ENCODE measurements at places on chromosomes 2 and 18. TPM values are rescaled to one million over a fixed set of nuclear protein-coding genes. Genes with fewer than 3 reads are reported as not detected.

DNA sequence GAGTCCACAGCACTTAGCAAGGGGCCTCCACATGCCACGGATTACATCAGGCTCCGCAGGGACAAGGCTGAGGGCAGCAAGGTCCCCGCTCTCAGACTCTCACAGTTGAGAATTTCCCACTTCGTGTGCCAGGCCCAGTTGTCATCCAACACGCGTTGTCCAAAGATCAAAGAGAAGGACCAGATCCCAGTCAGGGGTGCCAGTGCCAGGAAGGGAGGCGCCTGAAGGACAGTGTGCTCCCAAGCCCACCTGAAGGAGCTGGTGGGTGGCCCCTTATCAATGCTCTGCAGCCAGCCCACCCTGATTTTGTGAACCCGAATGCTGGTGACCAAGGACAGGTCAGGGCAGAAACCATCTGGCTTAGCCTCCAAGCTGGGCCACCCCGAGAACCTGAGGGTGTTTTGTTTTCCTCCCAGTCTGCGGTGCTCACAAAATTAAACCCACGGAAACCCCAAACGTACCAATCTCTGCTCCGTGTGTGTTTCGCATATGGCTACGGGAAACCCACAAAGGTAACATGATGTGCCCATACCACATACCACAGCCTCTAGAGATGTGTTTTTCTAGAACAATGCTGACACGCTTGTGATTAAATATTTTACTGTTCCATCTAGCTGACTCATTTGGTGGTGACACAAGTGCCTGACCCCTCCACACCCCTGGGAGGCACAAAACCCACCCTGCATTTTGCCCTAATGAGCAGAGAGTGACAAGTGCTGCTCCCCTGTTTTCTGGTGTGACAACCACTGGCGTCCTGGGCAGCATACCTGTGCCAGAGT is 24.5 kb downstream of the CRACDL start:
- H3K4me1 ChIP-seq, result peaks cover 16% of the 10 kb centered on the region
- H3K27ac ChIP-seq, result no peak overlapping the region
- no peaks in the 10 kb centered on the region for H3K36me3 ChIP-seq
- no peaks in the 10 kb centered on the region for H3K27me3 ChIP-seq
- H3K4me3 ChIP-seq, result no peak overlapping the region

DNA sequence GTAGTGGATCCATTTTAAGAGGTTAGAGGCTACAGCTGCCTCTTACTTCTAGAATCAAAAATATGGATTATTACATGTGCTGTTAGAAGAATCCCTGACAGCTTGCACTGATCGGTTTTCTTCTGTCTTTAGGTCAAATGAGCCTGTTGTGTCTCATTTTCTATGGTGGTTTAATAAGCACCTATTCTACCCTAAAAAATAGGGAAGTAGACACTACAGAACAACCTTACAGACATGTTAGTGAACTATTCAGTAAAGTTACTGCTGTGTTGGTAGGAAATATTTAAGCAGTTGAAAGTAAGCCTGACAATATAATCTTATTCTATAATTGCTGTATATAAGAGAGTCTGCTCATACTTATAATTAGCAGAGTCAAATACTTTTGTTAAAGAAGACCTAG is 168.5 kb upstream of the NOSTRIN start:
- H3K4me1 ChIP-seq, result peaks cover 28% of the 10 kb centered on the region
- no peaks in the 10 kb centered on the region for H3K27me3 ChIP-seq
- no peak for DNase-seq

Gene THSD7B
- total RNA-seq, result not detected

- H3K4me1 ChIP-seq, result no peaks in the 10 kb centered on the region
- peak; percentile 88 for DNase-seq
- H3K27me3 ChIP-seq, result no peaks in the 10 kb centered on the region
- no peaks in the 10 kb centered on the region for H3K36me3 ChIP-seq
These were observed 512.4 kb upstream of the ID2 start for GRCh38 chr2:8169443-8169842.

Gene CYP27C1
- total RNA-seq, result 1.5 TPM

- no peaks in the 10 kb centered on the region for H3K36me3 ChIP-seq
- H3K27ac ChIP-seq, result peak overlapping the region; percentile 56
- H3K27me3 ChIP-seq, result no peaks in the 10 kb centered on the region
- DNase-seq, result peak; percentile 91
- peaks cover 17% of the 10 kb centered on the region for H3K4me1 ChIP-seq
- no peak overlapping the region for H3K4me3 ChIP-seq
These were observed 6.1 kb downstream of the GPR17 start for GRCh38 chr2:127651971-127652550.

- no peak overlapping the region for H3K27ac ChIP-seq
- H3K36me3 ChIP-seq, result no peaks in the 10 kb centered on the region
- H3K4me1 ChIP-seq, result peaks cover 14% of the 10 kb centered on the region
- H3K27me3 ChIP-seq, result no peaks in the 10 kb centered on the region
- H3K4me3 ChIP-seq, result no peak overlapping the region
- DNase-seq, result no peak
These were observed 171.4 kb downstream of the SETBP1 start for GRCh38 chr18:44851856-44852621.

Gene NEU4
- total RNA-seq, result 0.56 TPM

- no peak overlapping the region for H3K4me3 ChIP-seq
- H3K36me3 ChIP-seq, result no peaks in the 10 kb centered on the region
- no peak overlapping the region for H3K27ac ChIP-seq
- H3K27me3 ChIP-seq, result peaks cover 76% of the 10 kb centered on the region
- no peaks in the 10 kb centered on the region for H3K4me1 ChIP-seq
These were observed 443.5 kb upstream of the SLC14A2 start for GRCh38 chr18:45171679-45172191.
